Activated naive CD8-positive, alpha-beta T cell treated with anti-CD3 and anti-CD28 coated beads for 36 hours (primary cell): ENCODE measurements at places on chromosomes 3 and 15. TPM values are rescaled to one million over a fixed set of nuclear protein-coding genes. Genes with fewer than 3 reads are reported as not detected.

DNA sequence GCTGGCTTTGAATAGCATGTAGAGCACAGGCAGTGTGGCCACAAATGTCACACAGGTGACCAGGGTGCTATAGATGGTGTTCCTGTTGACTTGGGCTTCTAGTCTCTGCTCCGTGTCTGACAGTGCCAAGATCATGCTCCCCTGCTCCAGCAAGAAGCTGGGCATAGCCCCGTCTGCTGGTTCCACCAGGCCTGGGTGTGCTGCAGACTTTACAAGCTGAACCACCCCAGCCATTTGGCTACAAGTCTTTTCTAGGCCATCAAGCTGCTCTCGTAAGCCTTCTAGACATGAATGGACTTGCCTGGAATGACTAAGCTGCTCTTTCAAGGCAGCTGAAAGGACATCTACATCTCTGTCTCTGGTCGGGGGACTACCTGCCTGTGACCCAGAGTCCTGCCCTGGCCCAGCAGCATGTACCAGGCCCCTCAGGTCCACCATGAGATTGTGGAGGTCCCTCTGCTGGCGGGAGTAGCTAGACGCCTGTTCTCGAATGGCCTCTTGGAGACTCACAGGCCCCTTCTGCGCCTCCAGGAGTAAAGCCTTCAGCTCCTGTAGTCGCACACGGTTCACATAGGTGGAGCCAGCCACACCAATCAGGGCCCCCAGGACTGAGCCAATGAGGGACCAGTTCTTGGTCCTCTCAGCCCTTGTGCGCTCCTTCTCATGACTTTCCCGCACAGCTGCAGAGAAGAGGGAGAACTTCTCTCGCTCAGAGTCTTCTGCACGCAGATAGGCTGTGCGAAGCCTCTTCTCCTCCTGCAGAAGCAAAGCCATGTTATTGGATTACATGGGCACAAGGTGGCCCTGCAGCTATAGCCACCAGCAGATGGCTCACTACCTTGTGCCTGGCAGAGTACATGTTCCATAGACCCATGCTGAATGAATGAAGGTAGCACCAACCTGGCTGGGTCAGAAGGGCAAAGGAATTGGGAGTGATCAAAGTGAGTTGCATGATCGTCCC is 2.8 kb upstream of the PLXNB1 start:
- peaks cover 11% of the 10 kb centered on the region for H3K36me3 ChIP-seq
- H3K4me1 ChIP-seq, result peaks cover 9% of the 10 kb centered on the region
- DNase-seq, result no peak
- H3K27ac ChIP-seq, result no peak overlapping the region

GRCh38 chr15:68311464-68311835 is 33.9 kb downstream of the FEM1B start:
- H3K36me3 ChIP-seq, result no peaks in the 10 kb centered on the region
- DNase-seq, result no peak
- H3K4me1 ChIP-seq, result peaks cover 6% of the 10 kb centered on the region
- no peak overlapping the region for H3K27ac ChIP-seq

- H3K27ac ChIP-seq, result no peak overlapping the region
- H3K36me3 ChIP-seq, result no peaks in the 10 kb centered on the region
- H3K4me1 ChIP-seq, result peaks cover 14% of the 10 kb centered on the region
- no peak overlapping the region for H3K4me3 ChIP-seq
These were observed 95.5 kb downstream of the CCNL1 start for GRCh38 chr3:157064402-157064801.

DNA sequence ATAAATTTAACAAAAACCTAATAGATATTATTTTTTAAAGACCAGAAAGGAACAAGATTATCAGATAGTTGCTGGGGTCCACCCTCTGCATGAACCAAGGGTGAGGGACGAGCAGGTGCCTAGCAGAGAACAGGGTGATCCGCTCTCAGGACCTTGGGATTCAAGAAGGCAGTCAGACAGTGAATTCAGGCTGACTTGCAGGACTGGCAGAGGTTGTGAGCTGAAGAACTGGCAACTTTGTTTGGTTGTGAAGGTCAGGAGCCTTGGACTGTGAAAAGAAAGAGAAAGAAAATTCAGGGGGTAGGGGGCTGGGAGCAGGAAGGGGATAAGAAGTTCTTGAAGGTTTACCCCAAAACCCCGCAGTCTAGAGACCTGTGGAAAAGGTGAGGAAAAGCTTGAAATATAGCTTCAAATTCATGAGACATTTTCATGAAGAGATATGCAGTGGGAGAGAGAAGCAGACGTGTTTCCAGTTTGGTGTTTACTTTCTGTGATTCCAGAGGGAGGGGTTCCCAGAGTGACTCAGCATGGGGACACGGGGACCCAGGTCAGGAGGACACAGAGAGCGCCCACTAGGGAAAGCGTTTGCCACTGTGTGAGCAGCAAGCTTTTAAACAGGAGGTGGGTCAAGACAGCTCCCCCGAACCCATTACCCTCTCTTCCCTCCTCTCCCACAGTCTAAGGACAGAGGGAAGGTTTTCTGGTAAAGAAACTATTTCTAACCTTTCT is 217.2 kb upstream of the UMPS start:
- peaks cover 26% of the 10 kb centered on the region for H3K27me3 ChIP-seq
- DNase-seq, result no peak
- H3K4me3 ChIP-seq, result no peak overlapping the region

DNA sequence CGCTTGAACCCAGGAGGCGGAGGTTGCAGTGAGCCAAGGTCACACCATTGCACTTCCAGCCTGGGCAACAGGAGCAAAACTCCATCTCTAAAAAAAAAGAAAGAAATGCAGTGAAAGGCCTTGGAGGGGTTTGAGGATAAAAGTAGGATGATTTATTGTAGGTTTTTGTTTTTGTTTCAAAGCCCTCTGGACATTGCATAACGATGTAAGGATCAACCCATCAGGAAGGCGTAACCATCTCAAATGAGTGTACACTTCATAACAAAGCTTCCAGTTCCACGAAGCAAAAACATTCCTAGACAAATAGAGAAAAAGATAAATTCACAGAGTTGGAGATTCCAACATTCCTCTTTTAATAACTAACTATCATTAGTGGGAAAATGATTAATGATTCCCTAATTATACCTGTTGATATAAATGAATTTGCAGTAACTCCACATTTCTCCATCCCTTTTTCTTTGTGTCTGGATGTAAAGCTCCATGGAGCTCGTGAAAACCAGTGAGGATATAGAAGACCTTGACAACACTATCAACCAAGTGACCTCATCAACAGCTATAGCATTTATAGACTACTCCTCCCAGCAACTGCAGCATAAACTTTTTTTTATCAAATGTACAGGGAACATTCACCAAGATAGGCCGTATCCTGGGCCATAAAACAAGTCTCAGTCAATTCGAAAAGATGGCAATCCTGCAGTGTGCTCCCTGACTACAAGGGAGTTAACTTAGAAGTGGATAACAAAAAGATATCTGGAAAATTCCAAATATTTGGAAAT is 48.7 kb upstream of the PPP4R2 start:
- H3K36me3 ChIP-seq, result no peaks in the 10 kb centered on the region
- H3K27ac ChIP-seq, result no peak overlapping the region
- peaks cover 11% of the 10 kb centered on the region for H3K27me3 ChIP-seq
- no peak for DNase-seq

DNA sequence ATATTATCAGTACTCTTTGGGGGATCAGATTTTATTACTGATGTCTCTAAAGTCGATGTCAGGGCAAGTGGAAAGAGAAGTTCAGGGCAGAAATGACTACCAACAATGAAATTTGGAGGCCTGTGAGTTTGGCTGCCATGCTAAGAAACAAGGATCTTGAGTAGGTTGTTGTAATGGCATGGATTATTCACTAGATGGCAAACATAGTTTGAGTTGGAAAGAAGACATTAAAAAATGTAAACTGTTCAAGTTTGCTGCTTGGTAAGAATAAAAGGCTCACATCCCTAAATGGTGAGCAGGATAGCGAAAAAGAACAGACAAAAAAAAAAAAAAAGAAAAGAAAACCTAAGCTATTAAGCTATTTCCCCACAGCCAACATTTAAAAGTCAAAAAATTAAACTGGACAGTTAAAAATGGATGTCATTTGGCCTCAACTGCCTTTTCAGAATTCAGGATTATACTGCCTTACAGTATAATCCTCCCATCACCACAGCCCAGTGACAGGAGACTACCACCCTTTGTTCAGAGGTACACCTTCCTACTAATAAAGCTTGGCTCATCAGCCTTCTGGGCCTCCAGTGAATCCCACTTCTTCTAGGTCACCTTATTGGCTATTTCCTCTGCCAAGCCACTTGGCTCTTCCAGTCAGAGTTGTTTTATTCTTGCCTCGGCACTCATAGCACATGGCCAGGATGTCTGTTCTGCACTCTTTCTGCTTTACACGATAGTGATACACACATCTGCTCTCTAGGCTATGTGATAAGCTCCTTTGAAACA is 163.7 kb downstream of the PLD1 start:
- no peaks in the 10 kb centered on the region for H3K36me3 ChIP-seq
- no peaks in the 10 kb centered on the region for H3K27me3 ChIP-seq
- no peaks in the 10 kb centered on the region for H3K4me1 ChIP-seq

Gene KCNH8
- total RNA-seq, result 0.04 TPM

Gene SAMD7
- not detected for total RNA-seq
